ENCODE measurements at places on chromosomes 5 and 9.

DNA sequence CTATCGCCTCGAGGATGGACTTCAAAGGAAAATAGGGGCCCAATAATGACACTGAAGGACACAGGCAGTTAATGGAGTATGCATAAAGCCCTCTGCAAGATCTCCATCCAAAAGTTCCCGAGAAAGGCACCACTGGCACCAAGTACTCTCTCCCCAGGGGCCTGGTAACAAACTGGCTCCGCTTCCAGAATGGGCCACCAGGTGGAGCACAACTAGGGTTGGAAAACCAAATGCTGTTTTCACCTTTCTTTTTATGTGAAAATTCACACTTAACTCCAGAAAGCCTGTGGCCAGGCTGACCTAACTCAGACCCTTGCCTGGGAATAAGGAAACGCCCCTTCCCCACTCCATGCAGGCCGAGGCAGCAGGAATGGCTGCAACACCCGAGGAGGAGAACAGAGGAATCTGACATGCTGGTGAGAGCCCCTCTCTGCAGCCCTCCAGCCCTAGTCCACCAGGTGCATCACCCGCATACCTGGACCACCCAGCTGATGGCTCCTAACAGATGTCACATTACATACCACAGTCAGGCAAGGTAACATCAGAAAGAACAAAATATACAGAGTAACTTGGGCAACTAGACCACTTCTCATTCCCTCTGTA is 42.8 kb downstream of the CAMSAP1 start:
- DNase-seq, result peak; percentile 75

- no peak for DNase-seq
Measured at GRCh38 chr5:169703813-169704212, 66.7 kb downstream of the DOCK2 start.

- no peak for DNase-seq
Measured at GRCh38 chr5:95591490-95591901, 28.4 kb upstream of the GPR150 start.

DNA sequence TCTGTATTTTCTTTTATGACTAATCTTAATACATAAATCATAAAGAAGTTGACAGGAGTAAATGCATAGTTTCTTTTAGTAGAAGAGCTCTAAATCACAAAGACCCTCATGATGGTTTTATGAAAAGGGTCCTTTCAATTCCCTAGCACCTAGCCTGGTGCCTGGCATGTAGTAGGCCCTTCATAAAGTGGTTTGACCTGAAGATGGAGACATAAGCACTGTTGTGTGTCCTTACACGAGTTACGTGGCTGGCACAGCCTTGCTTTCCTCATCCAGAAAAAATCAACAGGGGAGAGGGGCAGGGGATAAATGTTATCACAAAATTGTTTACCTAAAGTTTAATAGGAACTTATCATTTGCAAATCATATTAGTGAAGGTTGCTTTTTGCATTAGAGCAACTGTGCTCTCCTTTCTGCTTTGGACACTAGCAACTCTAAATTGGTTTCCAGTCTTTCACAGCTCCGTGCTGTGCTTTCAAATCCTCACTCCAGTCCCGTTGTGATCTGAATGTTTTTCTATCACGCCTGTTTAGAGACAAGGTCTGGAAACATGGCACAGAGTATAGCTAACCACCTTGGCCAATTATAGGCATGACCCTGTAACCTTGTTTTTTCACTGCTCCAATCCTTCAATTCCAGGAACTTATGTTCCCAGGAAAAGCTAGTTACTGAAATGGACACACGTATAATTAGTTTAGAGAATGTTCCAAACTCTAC is 55.7 kb downstream of the ARL15 start:
- no peak for DNase-seq

DNA sequence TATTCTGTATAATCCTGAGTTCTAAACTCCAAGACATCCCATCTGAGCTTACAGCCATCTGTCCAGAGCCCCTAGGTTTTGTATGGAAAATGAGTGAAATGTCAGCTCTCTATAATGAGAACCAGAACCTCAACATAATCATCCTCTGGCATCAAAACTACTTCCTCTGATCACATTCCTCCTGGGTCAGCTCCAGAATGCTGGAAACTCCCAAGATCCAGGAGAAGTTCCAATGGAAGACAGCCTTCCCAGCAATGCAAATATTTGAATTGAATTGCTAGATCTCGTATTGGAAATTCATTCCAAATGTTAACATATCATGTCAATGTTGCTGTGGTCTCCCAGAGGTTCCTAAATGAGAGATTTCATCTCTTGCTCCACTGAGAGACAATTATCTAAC is 23.8 kb downstream of the C9 start:
- DNase-seq, result no peak

DNA sequence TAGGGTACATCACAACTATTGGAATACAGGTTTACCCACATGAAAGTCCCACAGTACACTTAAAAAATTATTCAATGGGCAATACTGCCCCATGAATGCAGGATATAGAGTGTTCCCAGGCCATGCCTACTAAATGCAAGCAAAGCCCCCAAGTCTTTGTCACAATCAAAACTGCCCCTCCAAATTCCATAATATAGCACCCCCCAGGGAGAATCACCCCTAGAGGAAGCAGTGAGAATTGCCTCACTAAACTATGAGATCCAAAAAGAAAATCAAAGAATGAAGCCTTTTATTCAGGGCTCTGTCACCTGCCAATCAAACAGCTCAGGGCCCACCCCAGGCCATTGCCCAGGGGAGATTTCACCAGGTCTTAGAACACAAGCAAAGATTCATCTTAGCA is 90.8 kb downstream of the ATPSCKMT start:
- DNase-seq, result no peak

GRCh38 chr9:91056917-91057316 is 255.3 kb downstream of the SYK start:
- DNase-seq, result no peak

GRCh38 chr5:61082516-61083280 is 79.6 kb downstream of the SMIM15 start:
- no peak for DNase-seq

DNA sequence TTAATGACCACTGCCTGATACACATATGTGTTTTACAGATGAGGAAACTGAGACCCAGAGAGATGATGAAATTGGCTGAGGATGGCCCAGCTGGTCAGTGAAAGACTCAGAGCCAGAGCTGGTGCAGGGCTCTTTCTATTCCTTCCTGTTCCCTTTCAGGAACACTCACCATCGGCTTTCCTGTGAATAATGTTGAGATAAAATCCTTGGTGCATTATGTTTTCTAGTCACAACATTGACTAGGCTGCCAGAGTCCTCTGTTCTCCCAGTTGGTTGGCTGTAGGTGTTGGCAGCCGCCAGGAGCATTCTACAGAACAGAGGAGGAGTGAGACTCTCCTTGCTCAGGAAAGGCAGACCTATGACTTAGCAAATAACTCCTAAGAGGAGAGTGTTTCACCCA is 14.8 kb downstream of the TGFBI start:
- no peak for DNase-seq

DNA sequence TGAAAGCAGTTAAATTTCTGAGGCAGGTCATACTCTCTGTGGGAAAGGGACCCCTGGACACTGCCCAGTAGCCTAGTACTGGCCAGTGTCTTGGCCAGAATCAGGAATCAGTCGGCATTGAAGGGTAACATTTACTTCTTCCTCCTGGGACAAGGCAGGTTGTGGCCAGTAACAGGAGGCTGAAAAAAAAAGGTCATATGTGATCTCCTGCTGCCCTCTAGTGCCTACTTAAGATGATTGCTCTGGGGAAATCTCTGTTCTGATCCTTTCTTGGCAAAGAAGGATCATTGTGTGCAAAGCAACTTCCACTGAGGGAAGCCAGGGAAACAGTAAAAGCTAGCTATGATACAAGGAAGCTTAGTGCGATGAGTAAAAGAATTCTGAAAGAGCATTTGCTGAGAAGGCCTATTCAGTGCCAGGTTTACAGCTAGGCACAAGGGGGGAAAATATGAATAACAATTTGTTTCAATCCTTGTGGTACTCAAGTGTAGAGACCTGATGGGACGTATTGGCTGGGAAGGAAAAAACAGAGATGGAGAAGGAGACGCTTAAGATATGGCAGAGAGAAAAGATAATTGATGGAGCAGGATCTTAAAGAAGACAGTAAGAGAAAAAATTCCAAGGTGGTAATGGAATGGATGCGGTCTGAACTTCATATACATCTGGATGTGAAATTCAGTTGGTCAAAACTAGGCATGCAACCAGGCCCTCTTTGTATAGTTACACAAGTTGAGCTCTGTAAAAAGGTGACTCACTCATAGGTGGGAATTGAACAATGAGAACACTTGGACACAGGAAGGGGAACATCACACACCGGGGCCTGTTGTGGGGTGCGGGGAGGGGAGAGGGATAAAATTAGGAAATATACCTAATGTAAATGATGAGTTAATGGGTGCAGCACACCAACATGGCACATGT is 25.8 kb upstream of the TRIM32 start:
- DNase-seq, result no peak

GRCh38 chr5:2031581-2031980 is 148.9 kb upstream of the IRX4 start:
- no peak for DNase-seq

GRCh38 chr9:129362287-129363000 is 184.4 kb upstream of the IER5L start:
- DNase-seq, result no peak

- DNase-seq, result no peak
Measured at GRCh38 chr5:96432216-96433065, 607 bp downstream of the PCSK1 start.

DNA sequence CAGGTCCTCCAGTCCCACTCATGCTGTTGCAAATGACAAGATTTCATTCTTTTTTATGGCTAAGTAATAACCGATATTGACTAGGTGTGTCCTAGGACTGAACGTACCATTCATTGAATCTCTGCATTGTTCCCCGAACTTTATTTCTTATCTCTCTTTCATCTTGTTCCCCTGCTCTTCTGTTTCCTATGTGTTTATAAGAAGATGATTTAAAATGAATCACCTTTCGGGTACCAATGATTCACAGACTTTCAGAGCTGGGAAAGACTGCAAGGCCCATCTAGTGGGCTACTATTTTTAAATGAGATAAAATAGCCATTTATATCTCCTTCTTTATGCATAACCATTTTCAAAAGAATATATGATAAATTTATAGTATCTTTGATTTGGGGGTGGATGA is 133.0 kb downstream of the CDH18 start:
- DNase-seq, result no peak

DNA sequence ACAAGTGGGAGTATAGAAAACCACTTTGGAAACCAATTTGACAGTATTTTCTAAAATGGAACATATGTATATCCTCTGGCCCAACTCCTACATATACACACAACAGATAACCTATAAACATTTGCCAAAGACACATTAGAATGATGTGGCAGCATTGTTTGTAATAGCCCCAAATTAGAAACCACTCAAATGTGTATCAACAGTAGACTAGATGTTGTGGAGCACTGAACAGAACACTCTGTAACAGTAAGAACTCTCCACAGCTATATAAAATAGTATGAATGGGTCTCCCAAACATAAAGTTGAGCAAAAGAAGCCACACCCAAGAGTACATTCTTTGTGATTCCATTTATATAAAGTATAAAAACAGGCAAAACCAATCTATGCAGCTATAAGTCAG is 6.1 kb downstream of the ZNF622 start:
- no peak for DNase-seq

GRCh38 chr5:4941161-4941560 is 199.0 kb upstream of the ADAMTS16 start:
- DNase-seq, result no peak

DNA sequence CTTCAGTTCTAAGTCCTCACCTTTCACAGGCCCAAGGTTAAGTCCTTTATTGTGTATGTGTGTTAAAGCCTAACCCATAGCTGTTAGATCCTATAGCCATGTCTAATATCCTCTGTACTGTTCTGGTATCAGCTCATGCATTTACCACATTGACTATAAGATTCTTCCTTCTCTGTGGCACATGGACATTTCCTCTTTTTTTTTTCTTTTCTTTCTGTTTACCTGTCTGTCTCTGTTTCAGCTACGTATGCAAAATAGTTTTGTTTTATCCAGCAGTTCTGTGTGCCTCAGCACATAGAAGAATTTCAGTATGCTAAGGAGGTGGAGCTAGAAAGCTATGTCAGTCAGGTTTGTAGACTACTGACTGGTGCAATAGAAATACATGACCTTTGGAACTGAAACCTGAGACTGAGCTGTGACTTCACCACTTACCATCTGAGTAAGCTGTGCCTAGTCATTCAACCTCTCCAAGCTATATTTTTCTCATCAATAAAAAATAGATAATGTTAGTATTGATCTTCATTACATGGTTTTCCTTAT is 155.6 kb upstream of the VLDLR start:
- no peak for DNase-seq

DNA sequence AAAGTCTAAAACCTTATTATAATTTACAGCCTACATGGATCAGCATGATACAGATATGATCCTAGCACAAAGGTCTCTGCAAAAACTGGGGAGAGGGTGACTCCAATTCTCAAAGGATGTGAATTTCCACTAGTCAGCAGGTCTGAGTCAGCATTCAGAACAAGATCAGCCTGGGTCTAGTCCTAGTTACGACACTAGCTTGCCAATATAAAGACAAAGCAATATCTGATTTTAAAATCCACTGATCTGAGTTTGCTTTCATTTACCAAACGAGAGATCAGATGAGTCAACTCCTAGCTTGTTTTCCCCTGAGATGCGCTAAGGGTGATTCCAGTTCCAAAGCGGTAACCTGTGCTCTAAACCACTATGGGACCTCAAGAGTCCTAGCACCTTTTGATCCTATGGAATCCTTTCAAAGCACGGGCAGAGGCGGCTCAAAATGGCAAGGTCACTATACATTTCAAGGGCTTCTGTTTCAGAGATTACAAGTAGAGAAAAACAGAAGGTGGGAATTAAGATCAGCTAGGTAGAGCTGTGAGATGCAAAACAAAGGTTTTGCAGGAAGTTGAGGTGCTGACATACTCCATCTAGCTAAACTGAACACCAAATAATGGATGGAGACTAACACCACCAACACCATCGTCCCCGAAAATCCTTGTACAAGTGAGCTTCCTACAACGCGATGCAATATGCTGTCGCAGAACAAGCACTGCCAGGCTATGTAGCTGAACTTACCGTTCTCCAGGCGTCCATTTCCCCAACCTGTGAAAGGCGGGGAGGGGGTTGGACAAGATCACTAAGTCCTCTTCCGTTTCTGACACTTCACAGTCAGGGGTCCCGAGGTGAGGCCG is 906 bp downstream of the SLC25A51 start:
- DNase-seq, result no peak

DNA sequence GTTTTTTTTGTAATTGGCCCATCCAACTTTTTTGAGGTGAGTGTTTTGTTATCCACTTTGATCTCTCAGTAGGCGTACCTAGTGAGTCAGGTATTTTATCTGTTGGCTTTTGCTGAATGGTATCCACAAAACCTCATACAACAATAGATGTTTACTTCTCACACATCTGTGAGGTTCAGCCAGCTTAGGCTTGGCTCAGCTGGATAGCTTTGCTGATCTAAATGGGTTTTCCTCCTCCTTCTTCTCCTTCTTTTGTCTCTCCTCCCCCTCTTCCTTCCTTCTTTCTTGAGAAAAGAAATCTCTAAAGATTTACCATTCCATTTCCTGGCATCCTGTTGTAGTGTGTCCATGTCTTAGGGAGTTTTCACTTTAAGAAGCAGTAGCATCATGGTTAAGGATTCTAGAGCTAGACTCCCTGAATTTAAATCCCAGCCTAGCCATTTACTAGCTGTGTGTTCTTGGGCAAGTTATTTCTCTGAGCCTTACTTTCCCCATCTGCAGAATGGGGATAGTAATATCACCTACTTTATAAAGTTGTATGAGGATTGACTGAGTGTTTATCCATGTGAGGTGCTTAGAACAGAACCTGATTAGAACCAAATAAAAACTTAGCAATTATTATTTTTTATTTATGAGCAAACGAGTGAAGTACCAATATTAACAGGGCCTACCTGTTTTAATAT is 126.3 kb downstream of the ARHGAP26 start:
- no peak for DNase-seq

Data from stimulated activated CD4-positive, alpha-beta T cell treated with anti-CD3 and anti-CD28 coated beads, TNF-alpha, amount 100 ng/mL, for 1 hour (primary cell).